ENCODE measurements at places on chromosomes 13 and 19. TPM values are rescaled to one million over a fixed set of nuclear protein-coding genes. Genes with fewer than 3 reads are reported as not detected.

- no peak for DNase-seq
- no peak overlapping the region for H3K4me3 ChIP-seq
- H3K27ac ChIP-seq: no peak overlapping the region
- no peaks in the 10 kb centered on the region for H3K36me3 ChIP-seq
Observed at GRCh38 chr19:1097810-1098176, 2.6 kb upstream of the POLR2E start.

PRX gene
- total RNA-seq: 4.3 TPM

DNA sequence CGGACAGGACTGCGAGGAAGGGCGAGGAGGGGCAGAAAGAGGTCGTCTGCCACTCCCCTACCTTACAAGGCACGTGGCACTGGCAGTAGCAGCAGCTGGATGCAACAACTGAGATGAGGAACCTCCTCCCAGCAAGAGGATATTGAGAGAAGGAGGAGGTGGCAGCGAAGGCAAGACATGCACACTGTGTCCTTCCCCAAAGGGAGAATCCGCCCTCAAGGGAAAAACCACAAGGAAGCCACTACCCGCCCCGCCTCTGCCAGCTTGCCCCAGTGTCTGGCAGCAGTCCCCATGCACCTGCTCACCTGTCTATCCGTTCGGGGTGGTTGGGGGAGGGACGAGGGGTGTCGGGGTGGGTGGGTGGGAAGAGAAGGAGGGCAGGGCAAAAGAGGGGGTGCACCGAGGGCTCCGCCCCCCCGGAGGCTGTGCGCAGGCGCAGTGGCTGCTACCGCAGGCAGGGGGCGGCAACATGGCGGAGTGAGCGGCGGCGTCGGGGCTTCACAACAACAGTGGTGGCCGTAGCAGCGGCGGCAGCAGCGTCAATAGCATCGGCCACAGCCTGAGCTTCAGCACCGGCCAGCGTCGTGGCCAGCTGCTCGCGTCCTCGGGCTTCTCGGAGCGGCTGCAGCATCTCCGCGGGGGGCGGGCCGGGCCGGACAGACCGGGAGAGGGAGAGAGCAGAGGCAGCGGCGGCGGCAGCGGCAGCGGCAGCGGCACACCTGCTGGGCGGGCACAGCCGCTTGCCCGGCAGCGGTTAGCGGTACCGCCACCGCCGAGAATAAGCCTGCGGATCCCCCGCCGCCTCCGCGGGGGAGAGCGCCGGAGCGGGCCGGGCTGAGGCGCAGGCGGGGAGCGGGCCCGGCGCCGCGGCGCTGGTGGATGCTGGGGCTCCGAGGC is at the start of gene NBEA:
NBEA (plus strand) TSS at position 436 of the 897 bp plus-strand sequence. CDS start 551 bp downstream, outside the sequence.
- peaks cover 42% of the 10 kb centered on the region for H3K4me1 ChIP-seq
- peaks cover 17% of the 10 kb centered on the region for H3K27me3 ChIP-seq
- no peak within 1 kb of the TSS for H3K27ac ChIP-seq
- H3K36me3 ChIP-seq: no peaks in the 10 kb centered on the region
- H3K4me3 ChIP-seq: peak within 1 kb of the TSS; percentile 68
- DNase-seq: peak; percentile 84

LILRA5 gene
- total RNA-seq: not detected

ZNF471 gene
- total RNA-seq: 1.1 TPM

DNA sequence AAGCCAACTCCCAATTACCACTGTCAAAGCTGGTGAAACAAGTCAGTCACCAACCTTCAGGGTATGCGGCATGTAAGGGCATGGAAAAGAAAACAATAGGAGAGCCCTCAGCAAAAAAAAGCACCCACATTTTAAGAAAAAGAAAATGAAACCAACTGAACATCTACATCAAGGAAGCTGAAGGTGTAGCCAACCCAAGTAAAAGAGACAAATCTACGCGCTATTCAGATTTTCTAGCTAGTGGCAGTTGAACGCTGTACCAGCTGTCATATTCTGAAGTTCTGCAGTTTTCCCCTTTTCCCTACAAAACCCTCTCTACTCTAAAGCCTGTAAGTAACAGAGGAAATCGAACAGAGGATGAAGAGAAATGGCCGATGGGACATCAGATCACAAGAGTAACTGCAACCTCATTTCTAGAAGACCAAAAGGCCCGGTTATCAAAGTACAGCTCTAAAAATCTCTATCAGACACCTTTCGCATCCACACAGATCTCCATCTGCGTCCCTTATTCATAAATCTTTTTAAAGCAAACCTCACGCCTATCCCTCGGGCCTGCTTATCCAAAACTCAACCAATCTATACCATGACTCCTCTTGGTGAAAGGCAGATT is 1.4 kb downstream of the MYCBP2 start:
- H3K27me3 ChIP-seq: peaks cover 21% of the 10 kb centered on the region
- H3K4me1 ChIP-seq: peaks cover 31% of the 10 kb centered on the region
- H3K36me3 ChIP-seq: no peaks in the 10 kb centered on the region
- DNase-seq: peak; percentile 24

GRCh38 chr13:40193286-40194223 is 472.9 kb downstream of the FOXO1 start:
- no peaks in the 10 kb centered on the region for H3K27me3 ChIP-seq
- no peak overlapping the region for H3K4me3 ChIP-seq
- H3K27ac ChIP-seq: no peak overlapping the region
- H3K36me3 ChIP-seq: no peaks in the 10 kb centered on the region
- no peak for DNase-seq
- H3K4me1 ChIP-seq: peaks cover 3% of the 10 kb centered on the region

- H3K36me3 ChIP-seq: no peaks in the 10 kb centered on the region
- DNase-seq: peak; percentile 51
- no peak overlapping the region for H3K4me3 ChIP-seq
- H3K27ac ChIP-seq: no peak overlapping the region
Observed at GRCh38 chr13:34179481-34179880, 361.5 kb downstream of the RFC3 start.

- peak overlapping the region; percentile 97 for H3K4me3 ChIP-seq
- H3K36me3 ChIP-seq: peaks cover 26% of the 10 kb centered on the region
- no peak overlapping the region for H3K27ac ChIP-seq
- peaks cover 9% of the 10 kb centered on the region for H3K4me1 ChIP-seq
- no peak for DNase-seq
Observed at GRCh38 chr19:54449701-54450069, 686 bp downstream of the LENG8 start.

ZNF837 gene
- 11.3 TPM for total RNA-seq

TEX101 gene
- total RNA-seq: not detected

- H3K36me3 ChIP-seq: peaks cover 12% of the 10 kb centered on the region
- H3K27me3 ChIP-seq: no peaks in the 10 kb centered on the region
- DNase-seq: no peak
- no peak overlapping the region for H3K4me3 ChIP-seq
- no peak overlapping the region for H3K27ac ChIP-seq
- H3K4me1 ChIP-seq: no peaks in the 10 kb centered on the region
Observed at GRCh38 chr19:38122402-38123093, 101.5 kb downstream of the DPF1 start.

DNA sequence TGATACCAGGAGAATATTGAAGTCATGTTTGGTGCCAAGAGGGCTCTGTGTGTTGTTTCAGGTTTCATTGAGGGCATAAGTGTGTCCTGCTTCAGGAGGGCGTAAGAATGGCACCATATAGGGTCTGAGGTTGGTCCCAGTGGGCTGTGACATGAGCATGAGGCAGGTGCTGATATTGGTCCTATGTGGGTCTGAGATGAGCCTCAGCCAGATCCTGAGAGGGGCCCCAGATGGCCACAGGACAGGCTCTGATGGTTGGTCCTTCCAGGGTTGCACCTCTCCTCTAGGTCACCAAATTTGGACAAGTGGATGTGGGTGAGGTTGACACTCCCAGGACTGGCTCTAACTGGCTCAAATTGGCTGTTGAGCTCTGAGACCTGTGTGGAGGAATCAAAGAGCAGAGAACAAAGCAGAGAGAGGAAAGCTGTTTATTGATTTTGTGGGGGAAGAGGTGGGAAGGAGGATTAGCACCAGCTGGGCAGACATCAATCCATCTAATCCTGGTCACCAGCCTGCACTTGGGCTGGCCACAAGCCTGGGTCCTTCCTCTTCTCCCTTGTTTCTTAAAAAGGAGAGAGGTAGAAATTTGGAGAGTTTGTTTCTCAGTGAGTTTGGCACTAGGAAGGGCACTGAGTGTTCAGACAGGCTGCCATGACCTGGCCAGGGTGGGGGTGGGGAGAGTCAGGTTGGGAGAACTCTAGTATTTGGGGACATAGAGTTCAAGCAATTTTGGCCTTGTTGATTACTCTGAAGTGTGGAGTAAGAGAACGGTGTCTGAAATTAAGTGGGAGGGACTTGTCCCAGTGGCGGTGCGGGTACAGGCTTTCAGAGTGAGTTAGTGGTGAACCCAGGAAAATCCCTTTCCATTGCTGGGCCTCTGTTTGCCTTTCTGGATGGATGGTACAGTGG is 38.7 kb downstream of the CYP2B6 start:
- DNase-seq: no peak
- peaks cover 12% of the 10 kb centered on the region for H3K27me3 ChIP-seq
- H3K27ac ChIP-seq: no peak overlapping the region

GRCh38 chr13:108409730-108410129 is 140.2 kb downstream of the TNFSF13B start:
- H3K4me1 ChIP-seq: no peaks in the 10 kb centered on the region
- H3K27me3 ChIP-seq: no peaks in the 10 kb centered on the region
- no peaks in the 10 kb centered on the region for H3K36me3 ChIP-seq

GRCh38 chr19:42301646-42302203 is at the start of gene PRR19:
Gene PRR19, plus strand, starts transcription at chr19:42302132. Its CDS starts 7,453 bp downstream, at chr19:42309585.
- no peaks in the 10 kb centered on the region for H3K36me3 ChIP-seq
- H3K4me3 ChIP-seq: peak within 1 kb of the TSS; percentile 98
- DNase-seq: peak; percentile 57
- peaks cover 15% of the 10 kb centered on the region for H3K4me1 ChIP-seq
- peak within 1 kb of the TSS; percentile 63 for H3K27ac ChIP-seq

SBK3 gene
- total RNA-seq: 0.23 TPM

Measured in GM23338 (cell line).